Endodermal cell (in vitro differentiated cells): ENCODE measurements at places on chromosomes 3 and 15. TPM values are rescaled to one million over a fixed set of nuclear protein-coding genes. Genes with fewer than 3 reads are reported as not detected.

DNA sequence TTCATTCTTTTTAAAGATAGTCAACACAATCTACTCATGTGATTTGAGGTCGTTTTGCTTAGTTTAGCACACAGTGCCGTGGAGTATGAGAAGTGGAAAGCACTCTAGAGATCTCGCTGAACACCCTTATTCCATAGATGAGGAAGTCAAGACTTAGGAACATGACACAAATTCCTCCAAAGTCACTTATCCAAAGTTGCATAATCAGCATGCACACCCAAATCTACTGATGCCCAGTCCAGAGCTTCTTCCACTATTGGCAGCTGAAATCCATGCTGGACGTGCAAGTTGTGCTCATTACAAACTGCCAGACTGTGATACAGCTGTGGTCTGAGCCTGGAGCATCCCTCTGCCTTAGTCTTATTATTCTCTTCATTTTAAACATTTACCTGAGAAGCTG, 83.5 kb upstream of the ZNF280D start:
- no peaks in the 10 kb centered on the region for H3K36me3 ChIP-seq
- no peak for DNase-seq
- H3K27me3 ChIP-seq, result no peaks in the 10 kb centered on the region

DNA sequence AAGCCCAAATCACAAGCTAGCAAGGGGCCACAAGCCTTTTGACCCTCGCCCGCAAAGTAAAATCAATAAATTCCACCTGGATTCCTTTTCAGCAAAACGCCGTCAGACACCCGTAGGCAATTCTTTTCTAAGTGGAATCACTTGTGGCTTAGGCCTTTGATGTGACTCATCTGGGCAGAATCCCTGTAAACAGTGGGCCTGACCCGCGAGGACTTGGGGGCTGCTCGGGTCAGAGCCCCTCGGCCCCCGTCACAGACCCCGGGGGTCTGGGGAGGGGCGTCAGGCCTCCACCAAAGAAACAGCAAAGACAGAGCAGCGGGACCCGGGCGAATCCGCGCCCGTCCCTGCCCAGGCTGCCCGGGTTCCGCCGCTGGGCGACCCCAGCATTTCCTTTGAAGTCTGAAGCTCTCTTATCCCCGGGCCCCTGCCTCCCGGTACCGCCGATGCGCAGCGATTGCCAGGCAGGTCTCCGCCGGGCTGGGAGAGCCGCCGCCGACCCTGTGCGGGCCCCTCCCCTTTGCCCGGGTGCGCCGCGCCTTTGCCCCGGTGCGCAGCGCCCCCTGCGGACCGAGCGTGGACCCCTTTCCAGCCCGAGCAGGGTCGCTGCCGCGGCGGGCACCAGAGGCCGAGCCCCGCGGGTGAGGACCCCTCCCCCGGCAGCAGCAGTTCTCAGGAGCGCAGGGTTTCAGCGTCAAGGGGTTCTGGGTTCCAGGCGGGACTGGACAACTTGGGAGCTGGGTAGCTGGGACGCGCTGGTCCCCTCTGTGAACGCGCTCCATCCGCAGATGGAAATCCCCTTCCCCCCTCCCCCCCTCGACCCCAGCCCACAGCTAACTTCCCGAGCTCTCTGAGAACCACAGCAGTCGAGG, 178.3 kb downstream of the UACA start:
- H3K27ac ChIP-seq, result no peak overlapping the region
- peaks cover 10% of the 10 kb centered on the region for H3K27me3 ChIP-seq
- no peak overlapping the region for H3K4me3 ChIP-seq

DNA sequence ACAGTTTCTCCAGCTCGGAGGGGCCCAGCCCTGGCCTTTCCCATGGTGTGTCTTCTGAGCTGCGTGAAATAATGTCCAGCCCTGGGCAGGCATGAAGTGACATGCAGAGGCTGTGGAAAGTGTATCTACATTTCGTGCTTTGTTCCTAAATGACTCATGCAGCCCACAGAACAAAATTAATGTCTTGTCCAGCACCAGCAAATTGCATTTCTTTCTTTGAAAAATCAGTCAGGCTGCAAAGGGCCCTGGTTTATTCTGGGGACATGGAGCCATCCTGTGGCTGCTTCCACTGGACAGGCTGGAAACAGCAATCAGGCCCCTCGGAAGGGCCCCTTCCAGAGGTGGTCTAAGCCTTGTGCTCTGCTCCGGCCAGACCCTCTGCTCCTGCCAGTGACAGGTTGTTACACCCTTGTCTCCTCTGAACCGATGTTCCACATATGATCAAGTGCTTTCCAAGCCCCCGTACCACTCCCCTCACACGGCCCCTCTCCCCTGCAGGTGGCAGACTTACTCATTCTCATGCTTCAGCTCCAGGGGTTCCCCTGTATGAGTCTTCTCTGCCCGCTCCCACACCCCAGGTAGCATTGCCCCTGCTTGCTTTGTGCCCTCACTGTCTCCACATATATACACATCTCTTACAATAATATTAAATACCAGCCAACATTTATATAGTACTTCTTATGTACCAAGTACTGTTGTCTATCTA, 33.7 kb downstream of the CRYGS start:
- no peaks in the 10 kb centered on the region for H3K36me3 ChIP-seq
- H3K4me3 ChIP-seq, result no peak overlapping the region
- peaks cover 3% of the 10 kb centered on the region for H3K4me1 ChIP-seq
- H3K27me3 ChIP-seq, result no peaks in the 10 kb centered on the region
- H3K27ac ChIP-seq, result no peak overlapping the region

GRCh38 chr3:133384331-133385027, 15.4 kb upstream of the BFSP2 start:
- H3K4me1 ChIP-seq, result peaks cover 9% of the 10 kb centered on the region
- no peaks in the 10 kb centered on the region for H3K27me3 ChIP-seq
- H3K27ac ChIP-seq, result no peak overlapping the region
- no peaks in the 10 kb centered on the region for H3K36me3 ChIP-seq
- H3K4me3 ChIP-seq, result no peak overlapping the region

GRCh38 chr3:15523660-15524417, 2.3 kb upstream of the COLQ start:
- no peak for DNase-seq
- H3K27me3 ChIP-seq, result no peaks in the 10 kb centered on the region
- H3K27ac ChIP-seq, result no peak overlapping the region
- H3K4me3 ChIP-seq, result no peak overlapping the region

FGD5 gene
- total RNA-seq, result 15.3 and 17.0 TPM in 2 replicates

DNA sequence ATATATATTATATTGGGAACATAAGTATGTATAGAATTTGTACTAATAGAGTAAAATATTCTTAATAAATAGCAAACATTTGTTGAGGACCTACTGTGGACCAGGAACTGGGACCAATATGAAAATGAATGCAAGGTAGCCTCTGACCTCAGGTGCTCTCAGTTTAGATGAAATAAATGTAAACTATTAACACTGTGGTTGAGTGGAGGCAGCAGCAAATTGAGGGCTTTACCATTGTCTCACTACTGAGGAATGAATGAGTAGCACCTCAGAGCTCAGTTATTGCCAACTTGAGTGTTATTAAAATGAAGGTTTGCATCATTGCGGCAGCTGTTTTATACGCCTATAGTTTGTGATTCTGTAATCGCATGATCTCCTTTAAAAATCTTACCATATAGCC, 90.9 kb upstream of the CGNL1 start:
- H3K4me3 ChIP-seq, result no peak overlapping the region
- H3K36me3 ChIP-seq, result peaks cover 79% of the 10 kb centered on the region
- H3K4me1 ChIP-seq, result no peaks in the 10 kb centered on the region
- no peak overlapping the region for H3K27ac ChIP-seq
- H3K27me3 ChIP-seq, result no peaks in the 10 kb centered on the region
- no peak for DNase-seq

DNA sequence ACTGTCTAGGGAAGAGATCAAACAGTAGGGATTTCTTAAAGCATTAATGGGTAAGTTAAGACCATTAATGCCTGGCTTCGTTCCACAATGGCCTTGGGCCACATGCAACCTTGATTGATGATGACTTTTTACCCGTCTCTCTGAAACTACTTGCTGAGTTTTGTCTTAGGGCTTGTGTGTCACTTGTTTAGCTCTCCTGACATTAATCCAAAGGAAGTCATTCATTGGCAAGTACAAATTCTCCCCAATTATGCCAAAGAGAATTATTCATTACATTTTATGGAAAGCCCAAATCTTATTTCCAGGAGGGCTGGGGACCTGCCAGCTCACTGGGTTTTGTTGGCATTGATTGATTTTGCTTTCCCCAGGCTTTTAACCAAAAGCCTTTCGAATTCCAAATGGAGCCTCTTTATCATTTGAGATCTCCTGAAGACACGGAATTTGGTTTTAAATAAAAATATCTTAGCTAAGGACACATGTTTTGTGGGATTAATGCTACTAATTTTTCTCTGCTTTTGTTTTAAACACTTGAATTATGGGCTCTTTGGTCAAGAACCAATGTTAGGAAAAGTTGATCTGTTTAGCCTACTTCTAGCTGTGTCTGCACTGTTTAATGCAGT, 40.7 kb downstream of the SERPINI1 start:
- no peak overlapping the region for H3K27ac ChIP-seq
- no peaks in the 10 kb centered on the region for H3K36me3 ChIP-seq
- DNase-seq, result no peak

- peaks cover 65% of the 10 kb centered on the region for H3K36me3 ChIP-seq
- H3K4me1 ChIP-seq, result no peaks in the 10 kb centered on the region
- H3K27ac ChIP-seq, result no peak overlapping the region
- DNase-seq, result no peak
Measured at GRCh38 chr3:196800742-196801434, 61.2 kb downstream of the PAK2 start.
